ENCODE measurements at places on chromosomes 13 and 19.

DNA sequence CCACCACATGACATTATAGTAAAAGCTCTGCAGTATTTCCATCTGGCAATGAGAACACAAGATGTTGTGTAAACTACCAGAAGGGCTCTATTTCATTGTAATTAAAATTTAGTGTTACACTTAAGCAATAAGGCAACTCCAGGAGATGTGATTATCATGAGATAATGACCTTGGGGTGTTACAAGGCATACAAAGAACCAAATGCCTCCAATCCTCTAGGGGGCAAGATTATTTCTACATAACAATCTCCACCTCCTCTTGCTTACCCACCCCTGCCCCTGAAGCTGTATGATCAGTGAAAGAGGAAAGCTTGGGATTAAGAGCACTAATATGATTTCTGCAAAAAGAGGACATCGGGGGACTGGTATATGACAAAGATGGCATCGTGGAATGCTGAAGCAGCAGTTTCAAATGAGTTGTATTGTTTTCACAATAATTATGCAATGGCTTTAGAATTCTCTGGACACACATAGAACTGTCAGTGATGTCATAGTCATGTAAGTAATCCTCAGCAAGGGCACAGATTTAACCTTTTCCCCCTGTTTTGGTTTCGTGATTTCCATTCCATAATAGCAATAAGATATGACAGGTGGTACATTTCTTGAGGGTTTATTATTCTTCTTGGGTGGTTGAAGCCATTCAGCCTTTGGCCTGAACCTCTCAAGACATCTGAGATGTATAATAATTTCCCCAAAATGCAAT lies 295.3 kb downstream of the MZT1 start:
- DNase-seq, result no peak

GRCh38 chr13:49259586-49259985 lies 11.9 kb downstream of the CDADC1 start:
- DNase-seq, result no peak

DNA sequence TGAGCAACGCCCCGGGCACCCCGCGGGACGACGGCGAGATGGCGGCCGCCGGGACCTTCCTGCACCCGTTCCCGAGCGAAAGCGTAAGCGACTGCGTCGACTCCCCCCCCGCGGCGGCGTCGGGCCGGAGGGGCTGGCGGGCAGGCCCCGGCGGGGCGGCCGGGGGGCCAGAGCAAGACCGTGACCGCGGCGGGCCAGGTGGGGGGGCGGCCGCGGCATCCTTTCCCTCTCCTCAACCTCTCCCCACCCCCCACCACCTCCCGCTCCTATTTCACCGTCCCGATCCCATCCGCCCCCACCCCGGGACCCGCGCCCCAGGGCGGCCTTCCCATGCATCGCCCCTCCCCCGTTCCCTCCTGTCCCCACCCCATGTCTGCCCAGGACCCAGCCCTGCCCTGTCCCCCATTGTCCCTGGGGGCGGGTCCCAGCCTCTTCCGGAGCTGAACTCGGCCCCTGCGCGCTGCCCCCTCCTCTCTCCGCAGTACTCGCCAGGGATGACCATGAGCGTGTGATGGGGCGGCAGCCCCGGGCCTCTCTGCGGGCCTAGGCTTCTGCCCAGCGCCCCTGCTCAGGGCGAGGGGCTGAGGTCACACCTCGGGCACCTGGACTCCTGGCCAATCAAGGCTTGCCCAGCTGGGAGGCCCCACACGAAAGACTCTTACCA lies 4.1 kb downstream of the ISYNA1 start:
- DNase-seq, result no peak

DNA sequence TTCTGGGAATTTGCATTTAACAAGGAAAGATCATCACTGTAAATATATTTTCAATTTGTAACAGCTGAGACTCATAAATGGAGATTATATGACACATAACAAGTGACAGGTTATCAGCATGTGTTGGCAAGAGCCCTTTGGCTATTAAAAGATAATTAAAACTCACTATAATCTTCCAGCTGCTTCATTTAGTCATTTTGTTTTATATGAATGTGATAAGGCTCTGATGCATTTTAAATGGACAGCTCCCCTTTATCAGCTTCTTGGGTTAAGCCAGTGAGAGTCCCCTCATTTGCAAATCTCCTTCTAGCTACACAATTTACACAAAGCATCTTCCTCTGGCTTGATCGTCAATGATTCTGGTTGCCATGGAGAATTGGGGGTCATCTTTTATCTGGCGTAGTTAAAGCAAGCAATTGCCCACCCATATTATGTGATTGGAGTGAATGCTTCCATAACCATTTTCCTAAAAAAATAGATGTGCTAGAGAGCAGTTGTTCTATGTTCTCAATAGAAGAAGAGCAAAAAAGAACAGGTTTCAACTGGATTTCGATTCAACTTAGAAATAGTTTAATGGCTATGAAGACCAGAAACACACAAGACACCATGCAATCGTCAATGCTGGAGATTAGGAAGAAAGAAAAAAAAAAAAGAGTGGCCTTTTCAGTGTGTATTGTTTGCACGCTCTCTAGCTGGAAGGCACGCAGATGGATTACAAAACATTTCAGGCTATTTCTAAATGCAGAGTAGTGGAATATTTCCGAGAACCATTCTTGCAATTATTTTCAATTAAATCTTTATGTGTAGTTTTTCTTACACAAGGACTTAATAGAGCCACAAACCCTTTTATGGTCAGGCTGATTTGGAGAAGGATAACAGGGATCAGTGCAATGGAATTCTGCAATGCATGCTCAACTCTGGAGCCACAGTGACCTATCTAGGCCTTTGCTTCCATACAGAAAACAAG lies 27.4 kb downstream of the STARD13 start:
- DNase-seq, result no peak

- DNase-seq, result no peak
Measured at GRCh38 chr13:99442273-99442895, 58.9 kb upstream of the TM9SF2 start.

DNA sequence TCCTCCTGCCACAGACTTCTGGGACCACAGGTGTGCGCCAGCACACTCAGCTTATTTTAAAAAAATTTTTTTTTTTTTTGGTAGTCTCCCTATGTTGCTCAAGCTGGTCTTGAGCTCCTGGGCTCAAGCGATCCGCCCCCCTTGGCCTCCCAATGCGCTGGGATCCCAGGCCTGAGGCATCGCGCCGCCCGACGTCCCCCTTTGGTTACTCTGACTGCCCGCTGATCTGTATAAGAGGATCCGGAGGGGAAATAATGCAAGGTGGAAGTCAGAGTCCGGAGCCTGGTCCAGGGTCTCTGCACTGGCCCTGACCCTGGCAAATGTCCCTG lies 486 bp upstream of the ZNF805 start:
- DNase-seq, result no peak

Data from stimulated activated CD8-positive, alpha-beta memory T cell treated with anti-CD3 and anti-CD28 coated beads, Interleukin-2, amount 100 ng/mL, for 1 hour (primary cell).